ENCODE measurements at places on chromosomes 4 and X.

DNA sequence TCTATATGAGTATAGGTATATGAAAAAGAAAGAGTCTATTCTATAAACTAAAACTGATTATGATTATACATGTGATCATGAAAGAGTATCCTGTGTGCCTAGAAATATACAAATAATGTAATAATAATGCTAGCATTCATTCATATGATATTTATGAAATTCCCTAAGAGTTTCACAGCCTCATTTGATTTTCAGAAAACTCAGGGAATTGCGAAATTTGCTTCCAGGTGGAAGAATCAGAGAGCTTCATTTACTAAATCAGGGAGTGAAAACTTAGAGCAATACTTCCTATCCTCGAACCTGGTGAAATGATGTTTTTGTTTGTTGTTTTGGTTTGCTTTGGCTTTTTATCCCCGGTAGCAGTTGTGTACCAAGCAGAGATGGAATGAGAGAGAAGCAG is 1105.7 kb upstream of the SLIT2 start:
- H3K36me3 ChIP-seq: no peaks in the 10 kb centered on the region
- H3K27ac ChIP-seq: no peak overlapping the region
- H3K27me3 ChIP-seq: no peaks in the 10 kb centered on the region
- H3K4me1 ChIP-seq: no peaks in the 10 kb centered on the region
- no peak for DNase-seq

DNA sequence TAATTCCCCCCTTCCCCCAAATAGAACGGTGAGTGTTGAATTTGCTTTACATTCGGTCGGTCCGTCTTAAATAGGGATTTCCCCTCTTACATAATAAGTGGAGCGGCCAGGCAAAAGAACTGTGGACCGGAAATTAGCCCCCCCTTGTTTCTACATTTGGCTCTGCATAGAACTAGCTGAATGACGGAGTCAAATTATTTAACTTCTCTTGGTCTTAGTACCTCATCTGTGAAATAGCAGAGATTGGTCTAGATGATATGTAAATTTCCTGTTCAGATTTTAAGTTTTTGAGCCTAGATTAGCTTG is 1.3 kb downstream of the SPATA18 start:
- no peak overlapping the region for H3K4me3 ChIP-seq
- H3K27me3 ChIP-seq: peaks cover 35% of the 10 kb centered on the region
- no peak for DNase-seq
- no peaks in the 10 kb centered on the region for H3K36me3 ChIP-seq
- H3K27ac ChIP-seq: no peak overlapping the region

- H3K4me1 ChIP-seq: no peaks in the 10 kb centered on the region
- H3K4me3 ChIP-seq: no peak overlapping the region
- H3K27ac ChIP-seq: no peak overlapping the region
- H3K36me3 ChIP-seq: no peaks in the 10 kb centered on the region
- no peak for DNase-seq
Measured at GRCh38 chr4:143352720-143353119, 16.0 kb downstream of the GAB1 start.

- no peak overlapping the region for H3K4me3 ChIP-seq
- no peak overlapping the region for H3K27ac ChIP-seq
- no peaks in the 10 kb centered on the region for H3K36me3 ChIP-seq
- no peaks in the 10 kb centered on the region for H3K27me3 ChIP-seq
Measured at GRCh38 chrX:56987741-56988140, 7.6 kb downstream of the SPIN3 start.

DNA sequence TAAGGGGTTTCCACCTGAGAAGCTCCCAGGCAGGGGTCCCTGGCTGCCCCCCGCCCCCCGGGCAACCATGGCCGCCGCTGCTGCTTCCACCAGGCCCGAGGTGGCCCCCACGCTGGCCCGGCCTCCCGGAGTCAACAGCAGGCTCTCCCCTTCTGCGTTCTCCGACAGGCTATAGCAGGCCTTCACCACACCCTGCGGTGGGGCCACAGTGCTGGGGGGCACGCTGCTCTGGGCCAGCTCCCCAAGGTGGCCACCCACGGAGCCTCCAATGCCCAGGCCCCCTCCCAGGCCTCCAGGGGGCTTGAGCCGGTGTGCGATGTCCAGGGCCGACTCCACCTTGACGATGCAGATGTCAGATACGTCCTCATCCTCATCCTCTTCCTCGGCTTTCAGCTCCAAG is 72.5 kb downstream of the UBE2K start:
- no peak for DNase-seq
- H3K27ac ChIP-seq: no peak overlapping the region
- H3K4me3 ChIP-seq: no peak overlapping the region
- no peaks in the 10 kb centered on the region for H3K27me3 ChIP-seq
- H3K4me1 ChIP-seq: no peaks in the 10 kb centered on the region

DNA sequence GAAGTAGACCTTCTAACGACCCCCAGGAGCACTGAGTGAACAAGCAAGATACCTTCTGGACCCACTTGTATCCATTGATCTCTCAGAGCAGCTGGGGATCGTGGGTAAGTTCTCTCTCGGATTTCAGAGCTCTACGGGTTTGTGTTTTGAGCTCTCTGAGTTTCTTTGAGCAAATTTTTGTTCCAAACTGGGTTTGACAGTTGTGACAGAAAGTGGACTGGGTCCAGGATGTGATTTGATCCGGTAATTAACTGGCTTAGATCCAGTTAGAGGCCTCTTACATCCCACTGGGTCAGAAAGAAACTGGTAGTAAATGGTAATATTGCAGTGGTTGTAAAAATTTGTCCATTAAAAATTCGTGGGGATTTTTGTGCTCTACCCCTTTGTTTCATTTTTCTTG is 459.2 kb downstream of the INPP4B start:
- DNase-seq: no peak
- H3K4me1 ChIP-seq: peaks cover 23% of the 10 kb centered on the region
- H3K27ac ChIP-seq: no peak overlapping the region
- peak overlapping the region; percentile 35 for H3K4me3 ChIP-seq
- H3K27me3 ChIP-seq: no peaks in the 10 kb centered on the region
- H3K36me3 ChIP-seq: peaks cover 15% of the 10 kb centered on the region

DNA sequence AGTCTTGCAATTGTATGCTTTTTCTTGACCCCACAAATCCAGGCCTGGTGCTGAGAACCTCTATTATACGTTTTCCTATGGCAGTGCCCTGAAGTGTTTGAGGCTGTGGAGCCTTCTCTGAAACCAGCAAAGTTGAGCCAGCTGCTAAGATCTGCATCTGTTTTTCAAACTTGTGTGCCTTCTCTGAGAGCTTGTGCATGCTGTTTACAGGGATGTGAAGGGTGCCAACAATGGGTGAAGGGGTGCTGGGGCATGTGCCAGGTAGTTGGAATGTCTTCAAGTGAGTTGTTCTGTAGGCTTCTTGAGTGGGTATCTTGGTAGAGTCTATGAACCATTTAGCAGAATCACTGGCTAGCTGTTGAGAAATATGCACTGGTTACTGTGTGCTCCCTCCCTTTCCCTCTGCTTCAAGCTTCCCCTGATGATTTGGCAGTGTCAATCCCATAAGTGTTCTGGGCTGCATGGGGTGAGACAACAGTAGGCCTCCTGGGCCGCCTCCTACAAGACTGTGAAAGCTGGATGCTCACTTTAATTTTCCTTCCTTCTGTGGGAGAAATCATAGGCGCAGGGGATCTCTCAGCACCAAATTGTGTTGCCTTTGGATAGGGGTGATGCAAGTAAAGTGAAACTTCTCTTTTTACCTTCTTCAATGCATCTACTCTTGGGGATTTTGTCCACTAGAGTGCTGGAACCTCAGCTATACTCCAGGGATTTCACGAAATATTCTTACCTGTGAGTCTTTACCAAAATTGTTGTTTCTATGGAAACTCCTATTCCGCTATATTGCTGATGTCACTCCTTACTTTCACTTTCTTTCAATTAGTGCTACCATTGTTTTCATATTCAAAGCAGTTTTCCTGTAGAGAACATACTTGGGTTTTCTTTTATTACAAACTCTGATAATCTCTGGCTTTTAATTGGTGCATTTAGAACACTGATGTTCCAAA is 30.0 kb downstream of the ITM2A start:
- peak overlapping the region; percentile 48 for H3K27ac ChIP-seq
- no peaks in the 10 kb centered on the region for H3K36me3 ChIP-seq
- H3K4me3 ChIP-seq: peak overlapping the region; percentile 49
- no peaks in the 10 kb centered on the region for H3K27me3 ChIP-seq

- no peaks in the 10 kb centered on the region for H3K4me1 ChIP-seq
- H3K36me3 ChIP-seq: no peaks in the 10 kb centered on the region
- H3K27me3 ChIP-seq: no peaks in the 10 kb centered on the region
- DNase-seq: no peak
- H3K27ac ChIP-seq: no peak overlapping the region
Measured at GRCh38 chr4:22910200-22910599, 217.5 kb downstream of the GBA3 start.

DNA sequence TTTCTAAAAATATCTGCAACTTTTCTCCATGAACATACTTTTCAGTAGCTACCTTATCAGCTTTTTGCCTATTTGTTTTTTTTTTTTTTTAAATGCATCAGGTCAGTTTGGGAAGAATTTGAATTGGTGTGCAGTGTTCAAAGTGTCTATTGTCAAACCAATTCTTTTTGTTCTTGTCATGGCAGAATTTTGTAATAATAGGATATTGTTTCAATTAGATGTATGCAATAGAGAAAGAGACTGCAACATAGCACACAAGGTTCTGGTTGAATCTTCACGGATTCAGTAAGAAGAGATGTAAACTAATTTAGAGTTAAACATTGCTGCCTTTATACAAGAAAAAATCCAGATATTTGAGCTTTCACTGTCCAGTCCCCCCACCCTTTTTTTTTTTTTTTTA is 277.1 kb downstream of the GRID2 start:
- H3K27me3 ChIP-seq: no peaks in the 10 kb centered on the region
- no peak overlapping the region for H3K27ac ChIP-seq
- no peak for DNase-seq

GRCh38 chr4:159400558-159401225 is 297.8 kb downstream of the RAPGEF2 start:
- H3K27ac ChIP-seq: no peak overlapping the region
- no peaks in the 10 kb centered on the region for H3K36me3 ChIP-seq
- DNase-seq: no peak
- H3K4me1 ChIP-seq: peaks cover 2% of the 10 kb centered on the region
- peaks cover 2% of the 10 kb centered on the region for H3K27me3 ChIP-seq

GRCh38 chr4:7377223-7377865 is 57.4 kb downstream of the PSAPL1 start:
- no peak overlapping the region for H3K4me3 ChIP-seq
- no peaks in the 10 kb centered on the region for H3K36me3 ChIP-seq
- H3K27ac ChIP-seq: no peak overlapping the region
- H3K27me3 ChIP-seq: peaks cover 25% of the 10 kb centered on the region

DNA sequence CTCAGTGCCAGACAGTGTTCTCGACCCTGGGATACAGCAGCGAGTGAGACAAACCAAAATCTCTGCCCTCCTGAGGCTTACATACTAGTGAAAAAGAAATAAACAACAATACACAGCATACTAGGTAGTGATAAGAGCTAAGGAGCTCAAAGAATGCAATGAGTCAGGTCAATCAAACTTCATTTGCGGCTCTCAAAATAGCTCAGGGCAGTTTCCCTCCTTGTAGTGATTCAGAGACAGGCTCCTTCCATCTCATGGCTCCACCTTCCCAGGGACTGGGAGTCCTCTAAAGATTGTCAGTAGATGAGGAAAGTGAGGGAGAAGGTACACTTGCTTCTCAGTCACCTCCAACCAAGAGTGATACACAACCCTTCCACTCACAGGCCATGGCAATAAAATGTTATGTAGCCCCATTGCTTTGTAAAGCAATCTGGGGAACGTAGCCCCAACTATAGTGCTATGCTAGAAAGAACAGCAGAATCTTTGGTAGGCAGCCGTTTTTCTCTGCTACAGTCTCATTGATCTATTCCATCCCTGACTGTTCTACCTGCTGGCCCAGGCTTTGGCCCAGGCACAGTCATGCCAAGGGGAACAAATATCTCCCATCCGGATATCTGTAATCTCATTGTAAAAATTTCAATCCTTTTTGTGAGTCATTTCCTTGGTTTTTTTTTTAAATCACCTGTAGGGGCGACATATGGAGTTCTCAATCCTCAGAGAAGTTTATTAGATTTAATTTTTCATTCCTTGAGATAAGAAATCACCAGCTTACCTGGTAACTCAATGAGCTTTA is 183.1 kb upstream of the S100G start:
- no peaks in the 10 kb centered on the region for H3K4me1 ChIP-seq
- H3K27me3 ChIP-seq: no peaks in the 10 kb centered on the region
- DNase-seq: no peak

GRCh38 chr4:5890063-5890727 is 2.7 kb downstream of the CRMP1 start:
- no peak overlapping the region for H3K4me3 ChIP-seq
- H3K36me3 ChIP-seq: no peaks in the 10 kb centered on the region
- peaks cover 59% of the 10 kb centered on the region for H3K27me3 ChIP-seq
- no peak for DNase-seq

- no peak overlapping the region for H3K27ac ChIP-seq
- H3K4me1 ChIP-seq: no peaks in the 10 kb centered on the region
- H3K27me3 ChIP-seq: no peaks in the 10 kb centered on the region
- H3K36me3 ChIP-seq: no peaks in the 10 kb centered on the region
Measured at GRCh38 chrX:43682726-43683125, 26.6 kb downstream of the MAOA start.

- no peak overlapping the region for H3K27ac ChIP-seq
- H3K36me3 ChIP-seq: no peaks in the 10 kb centered on the region
- peaks cover 9% of the 10 kb centered on the region for H3K4me1 ChIP-seq
- H3K4me3 ChIP-seq: no peak overlapping the region
- H3K27me3 ChIP-seq: no peaks in the 10 kb centered on the region
Measured at GRCh38 chr4:147940171-147940570, 208.3 kb downstream of the ARHGAP10 start.

GRCh38 chr4:61740886-61741285 is 540.8 kb downstream of the ADGRL3 start:
- no peaks in the 10 kb centered on the region for H3K4me1 ChIP-seq
- H3K36me3 ChIP-seq: no peaks in the 10 kb centered on the region
- DNase-seq: no peak
- H3K4me3 ChIP-seq: no peak overlapping the region
- no peak overlapping the region for H3K27ac ChIP-seq

- H3K36me3 ChIP-seq: no peaks in the 10 kb centered on the region
- no peak for DNase-seq
- no peak overlapping the region for H3K27ac ChIP-seq
- H3K4me1 ChIP-seq: no peaks in the 10 kb centered on the region
Measured at GRCh38 chr4:51930557-51930956, 87.6 kb downstream of the DCUN1D4 start.

DNA sequence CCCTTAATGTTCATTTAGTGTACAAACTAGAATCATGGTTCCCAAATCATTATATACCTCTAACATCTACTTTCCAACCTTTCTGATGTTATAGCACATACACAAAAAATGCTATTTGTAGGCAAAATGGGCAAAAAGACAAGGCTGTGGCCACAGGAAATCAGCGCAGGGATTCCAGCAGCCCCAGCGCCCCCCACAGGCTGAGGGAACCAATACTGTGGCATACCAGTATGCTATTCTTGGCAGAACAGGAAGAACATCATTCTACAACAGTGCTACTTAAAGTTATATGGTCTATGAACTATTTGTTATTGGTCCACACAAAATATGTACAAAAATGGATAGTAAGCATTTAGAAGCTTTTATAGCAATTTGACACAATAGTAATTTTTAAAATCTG is 25.3 kb downstream of the STEEP1 start:
- no peaks in the 10 kb centered on the region for H3K27me3 ChIP-seq
- DNase-seq: no peak
- H3K4me1 ChIP-seq: no peaks in the 10 kb centered on the region
- no peak overlapping the region for H3K4me3 ChIP-seq
- peaks cover 9% of the 10 kb centered on the region for H3K36me3 ChIP-seq

- no peak for DNase-seq
- H3K27me3 ChIP-seq: no peaks in the 10 kb centered on the region
- no peak overlapping the region for H3K4me3 ChIP-seq
Measured at GRCh38 chrX:29478336-29479069, 736.9 kb upstream of the MAGEB2 start.

GRCh38 chr4:184237612-184238011 is 19.9 kb upstream of the ENPP6 start:
- H3K36me3 ChIP-seq: no peaks in the 10 kb centered on the region
- DNase-seq: no peak
- no peak overlapping the region for H3K4me3 ChIP-seq
- no peaks in the 10 kb centered on the region for H3K27me3 ChIP-seq
- no peaks in the 10 kb centered on the region for H3K4me1 ChIP-seq

Data from CD4-positive, alpha-beta T cell (primary cell).